ENCODE measurements at places on chromosomes 4 and X. TPM values are rescaled to one million over a fixed set of nuclear protein-coding genes. Genes with fewer than 3 reads are reported as not detected.

DNA sequence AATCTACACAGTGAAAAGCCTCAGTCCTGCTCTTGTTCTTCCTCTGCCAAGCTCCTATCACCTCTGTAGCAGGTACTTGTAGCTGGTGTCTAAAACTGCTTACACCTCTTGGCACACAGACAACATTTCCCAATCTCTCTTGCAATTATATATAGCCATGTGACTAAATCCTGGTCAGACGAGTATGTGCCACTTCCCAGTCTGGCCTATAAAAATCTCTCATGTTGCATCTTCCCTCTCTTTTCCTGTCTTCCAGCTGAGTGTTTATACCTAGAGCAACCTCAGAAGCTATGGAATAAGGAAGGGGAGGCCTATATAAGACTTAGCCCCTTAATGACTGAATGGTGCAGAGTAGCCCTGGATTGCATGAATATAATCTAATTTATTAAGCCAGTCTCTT is 105.8 kb downstream of the RNF150 start:
- DNase-seq = no peak

PLAC1 gene
- not detected for total RNA-seq

DNA sequence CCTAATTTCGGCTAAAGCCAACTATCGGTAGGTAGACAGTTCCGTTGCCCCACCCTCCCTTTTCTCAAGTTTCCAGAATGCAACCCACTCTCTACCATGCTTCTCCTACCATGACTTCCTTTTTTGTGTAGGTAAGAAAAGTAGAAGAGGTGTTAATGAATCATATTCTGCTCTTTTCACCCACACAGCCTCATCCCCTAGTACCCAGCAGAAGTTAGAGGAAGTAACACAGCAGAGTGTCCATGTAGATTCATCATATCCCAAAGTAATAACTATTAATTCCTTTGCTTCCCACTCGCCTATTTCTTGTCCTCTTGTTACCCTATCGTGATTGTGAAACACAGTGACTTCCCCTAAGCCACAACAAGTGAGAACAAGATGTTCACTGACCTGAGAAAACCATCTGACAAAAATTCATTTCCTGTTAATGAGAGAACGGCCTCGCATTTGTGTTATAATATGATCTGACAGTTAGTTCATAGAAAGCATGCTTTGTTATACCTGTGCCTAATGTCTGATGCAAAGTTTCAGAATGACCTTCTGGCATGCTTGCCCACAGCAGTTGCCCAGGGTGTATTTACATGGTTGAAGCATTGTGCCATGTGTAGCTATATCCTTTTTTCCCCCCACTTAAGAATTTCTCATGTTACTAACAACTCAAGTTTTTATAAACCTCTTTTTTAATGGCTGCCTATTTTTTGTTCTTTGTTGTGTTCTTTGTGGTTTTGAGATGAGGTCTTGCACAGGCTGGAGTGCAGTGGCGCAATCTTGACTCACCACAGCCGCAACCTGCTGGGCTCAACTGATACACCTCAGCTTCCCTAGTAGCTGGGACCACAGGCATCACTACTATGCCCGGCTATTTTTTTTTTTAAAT is 185.6 kb downstream of the RAP1GDS1 start:
- no peak for DNase-seq

DNA sequence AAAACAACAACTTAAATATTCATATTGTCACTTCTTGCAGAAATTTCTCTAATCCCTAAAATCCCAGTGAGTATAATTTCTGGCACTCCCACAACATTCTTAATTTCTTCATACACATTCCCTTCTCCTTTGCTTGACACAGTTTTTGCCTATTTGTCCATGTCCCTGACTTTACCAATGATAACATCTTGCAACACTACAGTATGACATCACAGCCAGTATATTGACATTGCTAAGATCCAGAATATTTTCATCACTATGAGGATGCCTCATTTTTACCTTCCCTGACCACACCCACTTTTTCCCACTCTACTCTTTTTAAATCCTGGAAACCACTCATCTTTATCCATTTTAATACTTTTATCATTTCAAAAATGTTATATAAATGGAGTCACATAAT is 292.3 kb upstream of the GK2 start:
- DNase-seq = no peak

PDGFC gene
- 29.0 TPM for total RNA-seq

DNA sequence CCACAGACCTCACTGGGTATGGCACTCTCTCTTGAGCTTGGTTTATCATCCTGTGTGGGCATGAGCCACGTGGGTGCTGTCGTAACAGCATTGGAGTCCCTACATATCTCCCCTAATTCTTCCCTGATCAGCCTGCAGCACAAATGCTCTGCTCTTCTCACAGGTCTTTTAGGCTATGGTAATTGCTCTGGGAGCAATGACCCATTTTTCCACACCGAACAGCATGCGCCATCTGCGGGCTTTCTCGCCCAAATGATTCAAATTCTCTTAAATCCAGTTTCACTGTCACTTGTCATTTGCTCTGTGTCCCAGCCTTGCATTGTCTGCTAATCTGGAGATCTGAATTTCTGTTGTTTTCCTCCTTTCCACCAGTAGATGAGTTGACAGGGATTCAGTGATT is 48.9 kb upstream of the GATB start:
- no peak for DNase-seq

LINC00632 gene
- 44.6 TPM for total RNA-seq

FAM9C gene
- total RNA-seq = 0.31 TPM

ALPK1 gene
- total RNA-seq = 7.3 TPM

DNA sequence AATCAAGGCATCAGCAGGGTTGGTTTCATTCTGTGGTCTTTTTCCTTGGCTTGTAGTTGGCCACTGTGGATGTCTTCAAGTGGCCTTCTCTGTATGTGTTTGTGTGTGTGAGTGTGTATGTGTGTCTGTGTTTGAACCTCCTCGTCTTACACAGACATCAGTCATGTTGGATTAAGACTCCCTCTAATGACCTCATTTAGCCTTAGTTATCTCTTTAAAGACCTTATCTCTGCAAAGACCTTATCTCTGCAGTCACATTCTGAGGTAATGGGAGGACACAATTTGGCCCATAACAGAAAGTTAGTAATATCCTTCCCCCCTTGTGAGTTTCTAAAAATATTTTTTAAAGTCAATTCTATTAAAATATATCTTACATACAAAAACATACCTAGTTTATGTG is 126.7 kb downstream of the EMCN start:
- DNase-seq = no peak

GRCh38 chr4:90816754-90817153 is 689.6 kb downstream of the CCSER1 start:
- no peak for DNase-seq

DNA sequence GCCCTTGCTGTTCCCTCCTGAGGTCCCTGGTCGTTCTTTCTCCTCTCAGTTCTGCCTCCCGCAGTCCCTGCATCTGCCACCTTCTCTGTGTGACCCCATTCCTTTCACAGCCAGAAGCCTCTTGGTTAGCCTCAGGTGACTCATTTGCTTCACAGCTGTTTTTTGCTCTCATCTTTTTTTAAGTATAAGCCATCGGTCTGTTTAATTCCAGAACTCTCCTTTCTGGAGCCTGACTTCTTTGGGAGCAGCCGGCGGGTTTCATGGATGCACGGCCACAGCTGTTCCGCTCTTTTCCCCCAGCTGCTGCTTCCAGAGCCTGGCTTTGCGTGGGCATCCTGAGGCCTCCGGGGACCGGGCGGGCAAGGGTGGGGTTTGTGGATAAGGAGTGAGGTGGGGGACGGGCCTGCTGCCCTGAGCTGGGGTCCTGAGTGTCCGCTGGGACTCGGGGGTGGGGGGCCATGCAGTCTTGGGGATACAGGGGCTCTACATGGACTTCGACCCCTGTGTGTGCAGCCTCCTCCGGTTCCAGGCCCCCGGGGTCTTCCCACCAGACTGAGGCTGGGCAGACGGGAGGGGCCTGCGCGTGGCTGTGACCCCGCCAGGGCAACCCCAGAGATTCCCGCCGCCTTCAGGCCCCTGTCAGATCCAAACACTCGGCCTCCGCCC is 46.7 kb downstream of the PCGF3 start:
- no peak for DNase-seq

- no peak for DNase-seq
Measured at GRCh38 chr4:100555611-100556337, 38.0 kb upstream of the EMCN start.

PCDH18 gene
- 26.0 TPM for total RNA-seq

GRCh38 chr4:5874811-5875449 is 18.0 kb downstream of the CRMP1 start:
- peak; percentile 75 for DNase-seq

DNA sequence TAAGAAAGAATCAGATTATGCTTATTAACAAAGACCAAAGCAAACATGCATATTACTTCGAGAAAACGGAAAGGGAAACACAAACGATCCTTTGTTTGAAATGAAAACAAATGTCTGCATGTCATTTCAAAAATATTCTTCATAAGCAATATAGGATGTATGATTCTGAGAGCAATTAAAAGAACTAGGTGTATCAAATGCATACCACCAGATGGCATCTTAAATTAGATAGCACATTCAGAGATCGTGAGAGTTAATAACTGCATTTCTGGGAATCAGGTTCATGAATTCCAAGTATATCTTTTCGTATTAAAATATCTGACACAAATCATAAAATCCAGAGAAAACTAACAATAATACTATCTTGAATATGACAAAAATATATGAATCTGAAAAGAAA is 159.5 kb downstream of the PPP3CA start:
- DNase-seq = no peak

HPRT1 gene
- total RNA-seq = 30.7 TPM
